ENCODE measurements at places on chromosomes 5 and 9.

- DNase-seq: no peak
Observed at GRCh38 chr5:62538017-62538942, 40.3 kb upstream of the LRRC70 start.

- DNase-seq: no peak
Observed at GRCh38 chr5:159095151-159095721, 4.5 kb downstream of the EBF1 start.

DNA sequence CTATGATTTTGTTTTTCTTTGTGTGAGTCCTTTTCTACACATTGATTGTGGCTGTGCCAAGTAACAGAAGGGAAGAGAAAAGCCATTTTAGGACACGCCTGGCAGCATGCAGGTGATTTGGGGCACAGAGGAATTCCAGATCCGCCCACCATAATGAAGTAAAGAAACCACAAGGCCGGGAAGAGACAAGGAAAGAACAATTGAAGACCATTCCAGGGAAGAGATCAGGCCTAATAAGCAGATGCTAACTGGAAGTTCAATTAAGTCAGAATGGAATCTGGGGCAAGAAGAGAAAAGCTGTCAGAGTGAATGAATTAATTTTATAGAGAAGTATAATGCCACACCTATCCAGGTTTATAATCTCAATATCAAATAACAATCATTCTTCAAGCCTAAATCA, 110.2 kb upstream of the ISL1 start:
- no peak for DNase-seq

- no peak for DNase-seq
Observed at GRCh38 chr9:83934569-83935275, 13.5 kb upstream of the KIF27 start.

GRCh38 chr9:73034962-73035361, 82.1 kb upstream of the ALDH1A1 start:
- no peak for DNase-seq

All from spleen (tissue), 13 donors.